ENCODE measurements at places on chromosomes 13 and 19.
A peak's percentile ranks its signal among the peaks of the same experiment; 100 is the strongest.

DNA sequence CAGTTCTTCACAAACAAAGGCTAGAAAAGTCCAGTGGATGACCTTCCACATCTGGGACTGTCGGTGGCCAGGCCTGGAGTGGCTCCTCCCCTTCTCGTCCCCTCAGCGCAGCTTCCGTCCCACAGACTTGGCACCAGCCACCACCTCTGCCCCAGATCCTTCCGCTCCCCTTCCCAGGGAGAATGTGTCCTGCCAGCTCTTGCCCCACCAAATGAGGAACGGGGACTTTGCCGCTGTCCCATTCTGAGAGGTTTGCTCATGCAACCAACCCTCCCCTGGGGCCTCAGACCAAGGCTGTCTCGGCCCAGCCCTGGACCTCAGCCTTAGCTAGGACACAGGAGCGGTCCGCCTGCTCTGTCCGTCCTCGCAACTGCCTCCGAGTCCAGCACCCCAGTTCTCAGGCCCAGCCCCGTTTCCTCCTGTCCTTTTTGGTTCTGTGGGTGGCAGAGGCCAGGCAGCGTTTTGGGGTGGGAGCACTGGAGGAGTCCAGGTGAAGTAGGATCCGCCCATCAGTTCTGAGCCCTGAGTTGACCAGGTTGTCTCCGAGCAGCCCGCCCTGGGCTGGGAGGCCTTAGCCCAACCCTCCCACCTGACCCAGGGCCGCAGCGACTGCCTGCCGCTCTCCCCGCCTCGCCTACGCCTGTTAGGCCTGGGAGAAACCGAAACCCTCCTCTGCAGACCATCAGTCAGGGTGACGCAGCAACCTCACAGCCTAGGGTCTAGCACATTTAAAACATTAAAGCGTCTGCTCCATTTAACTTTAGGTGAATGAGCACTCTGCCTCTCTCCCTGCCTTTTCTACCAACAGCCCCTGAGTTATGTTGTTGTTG is 284.3 kb downstream of the FOXO1 start:
- DNase-seq: no peak

GRCh38 chr19:383922-384798 is 24.8 kb downstream of the C2CD4C start:
- no peak for DNase-seq

- no peak for DNase-seq
Observed at GRCh38 chr13:51283371-51283770, 56.1 kb upstream of the SERPINE3 start.

DNA sequence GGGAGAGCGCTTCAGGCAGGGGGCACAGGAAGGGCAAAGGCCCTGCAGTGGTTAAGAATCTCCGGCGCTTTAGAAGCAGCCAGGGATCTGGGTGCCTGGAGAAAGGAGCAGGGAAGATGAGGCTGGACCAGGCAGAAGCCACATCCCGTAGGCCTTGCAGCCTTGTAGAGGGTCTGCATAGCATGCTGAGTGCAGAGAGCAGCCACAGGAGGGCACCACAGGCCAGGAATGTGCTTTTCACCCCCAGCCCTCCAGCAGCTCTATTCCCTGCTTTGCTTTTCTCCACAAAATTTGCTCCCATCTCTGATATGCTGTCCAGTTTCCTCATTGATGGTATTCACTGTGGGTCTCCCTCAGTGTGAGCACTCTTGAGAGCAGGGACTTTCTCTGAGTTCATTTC is 5.7 kb downstream of the WDR62 start:
- DNase-seq: peak; percentile 45

- no peak for DNase-seq
Observed at GRCh38 chr19:42076380-42076944, 496 bp downstream of the ZNF574 start.

- no peak for DNase-seq
Observed at GRCh38 chr19:14059093-14059480, 2.8 kb downstream of the PALM3 start.
